AG08395 (cell line): ENCODE measurements at places on chromosomes 12 and 14.

- no peak for DNase-seq
These were observed 2.2 kb upstream of the TC2N start for GRCh38 chr14:91869556-91869955.

- DNase-seq = peak; percentile 35
These were observed 76.6 kb downstream of the SSPN start for GRCh38 chr12:26271889-26272492.

GRCh38 chr12:108282676-108283075 is 56.4 kb downstream of the CMKLR1 start:
- peak; percentile 21 for DNase-seq

DNA sequence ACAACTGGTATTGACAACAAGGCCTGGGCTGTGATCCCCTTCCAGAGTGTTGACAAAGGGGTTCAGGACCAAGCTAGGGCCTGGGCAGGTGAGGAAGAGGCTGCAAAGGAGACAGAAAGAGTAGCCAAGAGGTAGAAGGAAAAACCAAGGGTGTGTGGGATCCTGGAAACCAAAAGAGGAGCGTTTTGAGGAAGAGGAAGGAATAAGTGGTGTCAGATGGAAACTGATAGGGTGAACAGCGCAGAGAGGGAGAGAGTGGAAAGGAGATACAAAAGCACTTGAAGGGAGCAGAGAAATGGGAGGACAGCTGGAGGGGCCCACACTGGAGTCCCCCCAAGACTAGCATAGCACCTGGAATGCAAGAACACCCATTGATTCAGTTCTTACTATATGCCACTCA is 8.3 kb upstream of the HVCN1 start:
- no peak for DNase-seq

DNA sequence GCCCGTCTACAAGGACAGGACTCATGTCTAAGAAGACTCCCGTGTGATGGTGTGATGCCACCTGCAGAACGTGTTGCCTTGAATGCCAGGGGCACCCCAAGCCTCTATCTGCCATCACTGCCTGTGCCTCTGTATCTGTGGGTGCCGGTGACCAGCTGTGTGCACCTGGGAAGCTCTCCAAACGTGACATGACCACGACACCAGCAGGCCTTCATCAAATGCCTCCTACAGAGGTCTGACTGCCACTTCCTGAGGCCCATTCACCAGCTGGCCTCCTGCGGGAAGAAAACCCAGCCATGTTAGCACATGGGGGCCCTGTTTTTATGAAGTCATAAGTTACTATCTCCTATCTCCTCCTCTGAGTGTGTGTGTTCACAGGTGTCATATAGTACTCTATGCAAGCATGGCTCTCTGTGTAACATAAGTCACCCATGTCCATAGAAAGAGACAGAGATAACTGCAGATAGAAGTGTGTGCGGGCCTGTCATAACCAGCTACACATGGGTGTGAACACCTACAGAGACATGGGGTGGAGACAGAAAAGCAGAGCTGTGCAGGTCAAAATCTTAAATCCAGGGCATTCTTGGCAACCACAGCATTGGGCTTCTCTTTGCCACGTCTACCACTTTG is 18.3 kb upstream of the SERPINA4 start:
- no peak for DNase-seq

GRCh38 chr14:97283426-97283825 is 486.2 kb downstream of the VRK1 start:
- DNase-seq = no peak

- no peak for DNase-seq
These were observed 71.0 kb upstream of the CDKN3 start for GRCh38 chr14:54325766-54326165.

- DNase-seq = no peak
These were observed 277.7 kb downstream of the VRK1 start for GRCh38 chr14:97074856-97075255.

- DNase-seq = no peak
These were observed 98.9 kb downstream of the GPHN start for GRCh38 chr14:66606826-66607225.

- no peak for DNase-seq
These were observed 100.4 kb downstream of the FBXL14 start for GRCh38 chr12:1493781-1494565.

GRCh38 chr12:53286448-53286847 is 8.9 kb upstream of the PFDN5 start:
- no peak for DNase-seq

- DNase-seq = peak; percentile 15
These were observed 29.2 kb downstream of the BBS10 start for GRCh38 chr12:76318773-76319594.

GRCh38 chr14:96926001-96926400 is 128.8 kb downstream of the VRK1 start:
- DNase-seq = no peak

DNA sequence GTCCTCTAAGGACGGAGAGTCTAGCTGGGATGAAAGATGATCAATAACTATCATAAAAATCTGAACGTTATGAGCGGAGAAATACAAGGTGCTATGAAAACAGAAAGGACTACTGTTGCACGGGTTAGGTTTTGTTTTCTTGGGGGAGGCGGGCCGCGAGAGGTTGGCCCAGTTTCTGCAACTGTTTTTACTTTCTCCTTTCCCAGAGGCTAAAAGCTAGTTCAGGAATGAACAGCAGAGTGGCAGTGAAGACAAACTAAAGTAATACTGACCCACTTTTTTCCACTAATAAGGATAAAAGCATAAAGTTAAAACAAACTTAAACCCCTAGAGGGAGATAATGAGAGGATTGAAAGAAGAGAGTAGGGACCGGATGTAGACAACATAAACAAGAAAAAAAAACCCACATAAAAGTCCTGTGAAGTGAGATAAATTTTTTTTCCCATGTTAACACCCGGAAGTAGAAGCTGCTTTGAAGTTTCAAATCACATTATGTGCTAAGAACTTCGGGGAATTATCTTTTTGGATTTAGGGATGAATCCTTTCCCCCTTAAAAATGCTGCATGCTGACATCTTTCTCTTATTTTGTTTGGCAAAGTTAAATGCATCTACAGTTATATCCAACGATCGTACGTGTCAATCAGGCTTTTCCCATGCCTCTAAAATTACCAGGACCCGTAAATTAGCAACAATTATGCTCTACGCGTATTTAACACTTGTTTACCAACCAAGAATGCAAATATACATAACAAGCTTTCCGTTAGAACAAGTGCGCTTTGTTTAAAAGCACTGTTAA is 1.0 kb upstream of the CDK17 start:
- peak; percentile 74 for DNase-seq
